ENCODE measurements at places on chromosomes 11 and 22. TPM values are rescaled to one million over a fixed set of nuclear protein-coding genes. Genes with fewer than 3 reads are reported as not detected.

- peaks cover 32% of the 10 kb centered on the region for H3K4me1 ChIP-seq
- no peaks in the 10 kb centered on the region for H3K36me3 ChIP-seq
- H3K27me3 ChIP-seq, result peaks cover 12% of the 10 kb centered on the region
- no peak for DNase-seq
- H3K4me3 ChIP-seq, result peak overlapping the region; percentile 45
- no peak overlapping the region for H3K27ac ChIP-seq
Measured at GRCh38 chr11:62926680-62927455, 5.7 kb upstream of the CHRM1 start.

DNA sequence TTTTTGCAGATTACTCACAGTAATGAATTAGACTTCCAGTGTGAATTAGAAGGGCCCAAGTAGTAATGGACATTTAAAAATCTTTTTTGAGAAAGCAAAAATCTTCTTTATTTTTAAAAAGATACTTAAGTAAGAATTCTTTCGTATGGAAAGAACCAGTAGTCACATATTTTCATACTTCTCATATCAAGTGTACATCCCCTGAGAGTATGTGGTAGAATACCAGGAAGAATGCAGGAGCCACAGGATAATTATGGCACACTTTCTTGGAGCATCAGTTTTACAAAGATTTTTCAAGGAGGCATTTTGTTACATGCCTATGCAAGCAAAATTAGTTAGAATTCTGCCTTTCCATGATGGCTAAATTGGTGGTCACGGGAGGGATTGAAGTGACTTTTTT is 28.1 kb downstream of the POLD3 start:
- H3K36me3 ChIP-seq, result peaks cover 15% of the 10 kb centered on the region
- no peak overlapping the region for H3K4me3 ChIP-seq
- no peak overlapping the region for H3K27ac ChIP-seq
- no peaks in the 10 kb centered on the region for H3K27me3 ChIP-seq

GRCh38 chr11:69891421-69892236 is 72.4 kb upstream of the FGF3 start:
- no peak for DNase-seq
- no peaks in the 10 kb centered on the region for H3K27me3 ChIP-seq
- no peak overlapping the region for H3K4me3 ChIP-seq

GRCh38 chr22:47205081-47205491 is 442.6 kb downstream of the TBC1D22A start:
- H3K4me1 ChIP-seq, result no peaks in the 10 kb centered on the region
- no peaks in the 10 kb centered on the region for H3K27me3 ChIP-seq
- H3K4me3 ChIP-seq, result no peak overlapping the region
- H3K27ac ChIP-seq, result no peak overlapping the region
- no peaks in the 10 kb centered on the region for H3K36me3 ChIP-seq
- DNase-seq, result no peak

- DNase-seq, result no peak
- peak overlapping the region; percentile 69 for H3K27ac ChIP-seq
- no peak overlapping the region for H3K4me3 ChIP-seq
Measured at GRCh38 chr11:111960916-111961315, 23.8 kb downstream of the DIXDC1 start.

Gene C11orf87
- total RNA-seq, result not detected

Gene MUC15
- total RNA-seq, result 8.3 TPM

Gene C1QTNF4
- 3.4 TPM for total RNA-seq

Gene COMT
- total RNA-seq, result 240 TPM

Data from vagina (tissue), 2 donors.